ENCODE measurements at places on chromosomes 5 and 9. TPM values are rescaled to one million over a fixed set of nuclear protein-coding genes. Genes with fewer than 3 reads are reported as not detected.

Gene ISL1
- 5.9 TPM for total RNA-seq

Gene CCNJL
- total RNA-seq, result 0.12 TPM

Gene SYK
- total RNA-seq, result not detected

Gene GNG10
- 104 TPM for total RNA-seq

Gene CD74
- total RNA-seq, result 0.22 TPM

Gene PCDHB9
- total RNA-seq, result under 0.01 TPM

Gene PLEKHG4B
- under 0.01 TPM for total RNA-seq

Gene C9
- total RNA-seq, result 1.1 TPM

Gene MARCOL
- total RNA-seq, result not detected

Gene RASGRF2
- total RNA-seq, result 12.5 TPM

Gene ASS1
- total RNA-seq, result 186 TPM

Data from uterine smooth muscle cell (primary cell).